ENCODE measurements at places on chromosomes 2 and 18.

DNA sequence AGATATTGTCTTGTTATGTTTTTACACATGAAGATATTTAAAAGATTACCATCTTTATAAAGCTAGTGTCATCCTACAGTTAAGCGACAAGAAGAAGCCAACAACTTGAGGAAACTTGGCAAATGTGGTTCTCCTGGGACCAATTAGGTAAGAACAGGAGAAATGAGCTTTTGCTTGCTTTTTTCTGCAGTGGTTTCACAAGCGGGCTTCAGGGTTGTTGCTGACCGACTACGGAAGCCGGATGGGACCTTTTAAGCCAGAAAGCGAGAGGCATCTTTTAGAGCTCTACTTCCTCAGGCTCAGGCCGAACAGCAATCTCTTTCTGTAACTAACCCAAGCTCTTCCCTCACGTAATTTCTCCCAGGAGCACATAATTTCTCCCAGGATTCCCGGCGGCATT is 256.5 kb downstream of the CNTNAP5 start:
- DNase-seq = no peak

DNA sequence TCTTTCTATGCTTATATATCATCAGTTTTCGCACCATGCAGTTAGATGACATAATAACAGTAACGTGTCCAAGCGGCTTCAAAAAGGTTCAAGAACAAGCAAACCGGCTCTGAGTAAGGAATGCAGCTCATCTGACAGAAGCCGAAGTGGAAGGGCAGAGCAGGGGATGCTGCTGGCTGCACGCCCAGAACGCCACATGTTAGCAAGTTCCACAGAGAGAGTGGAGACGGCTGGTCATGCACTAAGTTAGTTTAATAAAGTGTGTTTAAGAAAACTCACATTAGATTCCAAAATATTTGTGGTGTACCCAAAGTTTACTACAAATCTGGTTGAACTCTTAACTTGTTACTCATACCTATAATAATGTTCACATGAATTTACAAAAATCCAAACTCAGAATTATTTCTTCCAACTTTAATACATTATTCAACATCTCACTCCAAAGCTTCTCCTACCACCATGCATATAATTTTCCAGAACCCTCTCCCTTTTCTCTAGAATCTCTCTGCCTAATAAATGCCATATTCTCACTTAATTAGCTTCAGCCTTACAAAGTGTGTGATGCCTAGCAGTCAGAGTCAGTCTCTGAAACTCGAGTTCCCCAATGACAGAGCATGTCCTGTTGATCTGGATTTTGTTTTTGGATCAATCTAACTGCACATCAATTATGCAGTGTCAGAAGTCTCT is 170.0 kb downstream of the DNAH7 start:
- DNase-seq = no peak

DNA sequence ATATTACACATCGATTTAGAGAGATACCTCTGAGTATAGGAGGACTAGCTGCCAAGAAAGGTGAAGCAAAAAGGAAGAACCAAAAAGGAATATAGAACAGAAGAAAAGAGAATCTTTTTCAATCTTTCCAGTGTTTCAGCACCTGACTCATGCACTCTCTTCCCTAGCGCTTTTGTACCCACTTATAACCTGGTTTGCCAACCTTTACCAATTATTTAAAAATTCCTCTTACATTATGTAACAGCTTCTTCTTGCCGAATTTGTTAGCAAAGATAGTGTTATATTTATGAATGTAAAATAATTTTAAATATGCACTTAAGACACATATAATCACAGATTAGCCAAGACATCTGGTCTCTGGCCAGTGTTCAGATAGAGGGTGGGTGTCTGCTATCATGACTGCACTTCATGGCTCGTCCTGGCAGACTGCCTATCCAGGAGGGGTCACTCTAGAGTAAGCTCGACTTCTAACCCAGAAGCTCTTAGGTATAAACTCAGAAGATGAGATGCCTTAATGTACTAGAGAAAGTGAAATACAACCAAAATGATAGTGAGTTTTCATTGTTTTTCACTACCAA is 122.9 kb downstream of the ATAD2B start:
- DNase-seq = peak; percentile 13

GRCh38 chr2:226664140-226664539 is 135.5 kb downstream of the IRS1 start:
- no peak for DNase-seq

DNA sequence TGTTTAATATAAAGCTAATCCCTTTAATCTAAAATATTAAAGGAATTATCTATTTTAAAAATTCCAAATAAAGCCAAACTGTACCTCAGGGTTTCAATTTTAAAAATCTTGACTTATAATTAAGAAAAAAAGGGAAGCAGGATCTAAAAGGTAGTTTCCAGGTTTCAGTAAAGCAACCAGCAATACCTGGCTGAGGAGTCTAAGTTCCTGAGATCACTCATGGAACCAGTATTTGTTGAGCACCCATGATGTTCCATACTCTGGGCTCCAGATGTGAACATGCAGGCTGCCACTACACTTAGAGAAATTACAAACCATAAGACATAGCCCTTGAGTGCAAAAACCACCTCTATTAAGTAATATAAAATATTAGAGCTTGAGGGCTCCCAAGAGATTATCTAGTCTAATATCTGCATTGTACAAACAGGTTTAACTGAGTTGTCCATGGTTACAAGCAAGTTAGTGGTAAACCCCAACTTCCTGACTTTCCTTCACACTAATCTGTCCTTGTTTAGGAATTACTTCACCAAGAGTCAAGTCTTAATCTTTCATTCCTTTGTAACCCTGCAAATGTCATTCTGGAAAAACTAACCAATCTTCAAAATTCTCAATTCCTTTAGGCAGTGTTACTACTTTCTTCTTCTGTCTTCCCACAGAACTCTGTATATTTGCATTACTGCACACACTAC is 49.2 kb downstream of the CLASP1 start:
- DNase-seq = no peak

DNA sequence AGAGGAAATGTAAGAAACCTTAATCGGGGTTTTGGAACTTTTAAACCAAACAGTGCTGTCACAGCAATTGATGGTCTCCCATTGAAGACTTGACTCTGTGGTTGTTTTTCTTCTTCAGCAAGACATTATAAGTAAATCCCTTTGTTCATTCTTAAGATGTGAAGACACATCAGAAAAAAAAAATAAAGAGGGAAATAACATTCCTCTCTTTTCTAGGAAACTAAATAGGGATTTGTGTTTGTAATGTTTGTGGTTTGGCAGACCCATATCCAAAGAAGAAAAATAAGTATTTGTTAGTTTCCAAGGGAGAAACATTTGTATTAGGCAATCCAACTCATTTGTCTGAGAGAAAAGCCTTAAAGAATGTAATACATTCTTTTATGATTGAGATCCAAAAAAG is 359.9 kb downstream of the DSC3 start:
- no peak for DNase-seq

- no peak for DNase-seq
Observed at GRCh38 chr2:216624251-216624650, 9.0 kb upstream of the IGFBP2 start.

GRCh38 chr2:236395067-236395466 is 130.9 kb upstream of the ASB18 start:
- no peak for DNase-seq

- no peak for DNase-seq
Observed at GRCh38 chr2:179341152-179341866, 76.7 kb upstream of the SESTD1 start.

- no peak for DNase-seq
Observed at GRCh38 chr2:7061921-7062320, 144.7 kb downstream of the RNF144A start.

DNA sequence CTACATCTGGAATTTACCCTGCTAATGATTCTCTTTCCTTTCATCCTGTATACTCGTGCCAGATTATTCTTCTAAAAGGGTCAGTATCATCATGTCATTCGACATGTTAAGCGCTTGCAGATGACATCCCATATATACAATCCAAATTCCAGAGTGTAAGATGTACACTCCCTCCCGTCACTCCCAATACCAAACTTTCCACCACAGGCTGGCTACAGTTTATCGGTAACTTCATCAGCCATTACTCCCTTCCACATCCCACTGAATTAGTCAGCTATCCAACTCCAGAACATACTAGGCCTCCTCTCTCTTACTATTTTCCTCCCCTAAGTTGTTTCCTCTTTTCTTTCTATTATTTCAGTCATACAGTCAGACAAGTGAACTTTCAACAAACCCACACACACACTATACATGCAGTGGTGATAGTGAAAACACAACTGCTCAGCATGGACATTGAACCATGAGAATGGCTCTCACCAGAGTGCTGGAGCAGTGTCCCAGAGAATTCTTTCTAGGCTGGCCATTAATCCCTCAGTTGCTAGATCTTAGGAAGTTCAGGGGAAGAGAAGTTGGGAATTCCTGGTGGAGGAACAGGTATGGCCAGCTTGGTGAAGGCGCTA is 10.6 kb upstream of the NMI start:
- no peak for DNase-seq

- DNase-seq = no peak
Observed at GRCh38 chr18:3114451-3114850, 101.5 kb upstream of the LPIN2 start.

GRCh38 chr18:56598422-56598821 is 40.0 kb downstream of the TXNL1 start:
- no peak for DNase-seq

- no peak for DNase-seq
Observed at GRCh38 chr18:48909721-48910120, 41.0 kb downstream of the SMAD7 start.

DNA sequence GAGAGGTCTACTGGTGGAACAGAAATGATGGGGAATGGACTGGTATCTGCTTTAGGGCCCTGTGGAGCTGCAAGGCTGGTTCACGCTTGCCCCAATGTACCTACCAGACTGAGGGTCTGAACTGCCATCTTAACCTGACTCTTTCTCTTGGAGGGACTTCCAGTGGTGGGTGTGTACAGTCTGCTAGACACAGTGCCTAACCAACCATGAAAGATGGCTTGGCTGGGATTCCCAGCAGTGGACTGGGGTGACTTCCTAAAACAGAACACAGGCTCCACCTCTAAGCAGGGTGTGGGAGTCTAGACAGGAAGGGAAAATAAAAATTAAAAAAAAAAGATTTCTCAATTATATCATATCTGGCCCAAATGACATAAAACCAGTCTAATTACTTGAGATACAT is 25.5 kb upstream of the MYO3B start:
- no peak for DNase-seq

- no peak for DNase-seq
Observed at GRCh38 chr2:10755621-10756020, 34.2 kb downstream of the ATP6V1C2 start.

DNA sequence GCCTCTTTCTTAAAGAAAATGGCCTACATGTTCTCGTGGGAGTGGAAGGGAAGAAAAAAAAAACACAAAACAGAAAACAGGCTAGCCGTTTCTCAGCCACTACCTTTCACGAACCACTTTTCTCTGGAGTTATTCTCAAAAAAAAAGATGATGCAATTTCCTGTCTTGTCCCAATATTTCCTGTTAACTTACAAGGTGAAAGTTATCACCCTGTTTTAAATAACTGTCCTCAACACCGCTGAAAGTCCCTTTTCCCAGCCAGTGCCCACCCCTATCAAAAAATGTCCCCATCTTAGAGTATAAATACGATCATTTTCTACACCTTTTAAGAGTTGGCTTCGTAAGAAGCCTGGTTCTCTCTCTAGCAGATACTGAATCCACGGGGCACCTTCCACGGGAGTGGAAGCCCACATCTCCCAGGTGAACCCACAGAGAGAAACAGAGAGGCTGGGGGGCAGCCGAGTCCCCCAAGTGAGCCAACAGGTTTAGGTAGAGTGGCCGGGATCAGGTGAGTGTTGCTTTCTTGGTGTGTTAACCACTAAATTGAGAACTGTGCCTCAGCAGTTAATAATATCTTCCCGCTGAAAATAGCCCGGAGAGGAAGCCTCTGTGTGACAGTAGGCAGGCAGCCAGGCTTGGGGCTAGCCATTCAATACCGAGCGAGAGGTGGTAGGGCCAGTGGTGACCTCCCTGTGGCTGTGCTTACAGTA is 15.9 kb downstream of the SMAD7 start:
- peak; percentile 10 for DNase-seq

GRCh38 chr2:105087273-105087672 is 49.4 kb downstream of the MRPS9 start:
- no peak for DNase-seq

GRCh38 chr2:207694811-207695281 is 16.6 kb upstream of the CCNYL1 start:
- no peak for DNase-seq
